ENCODE measurements at places on chromosomes 4 and X. TPM values are rescaled to one million over a fixed set of nuclear protein-coding genes. Genes with fewer than 3 reads are reported as not detected.

DNA sequence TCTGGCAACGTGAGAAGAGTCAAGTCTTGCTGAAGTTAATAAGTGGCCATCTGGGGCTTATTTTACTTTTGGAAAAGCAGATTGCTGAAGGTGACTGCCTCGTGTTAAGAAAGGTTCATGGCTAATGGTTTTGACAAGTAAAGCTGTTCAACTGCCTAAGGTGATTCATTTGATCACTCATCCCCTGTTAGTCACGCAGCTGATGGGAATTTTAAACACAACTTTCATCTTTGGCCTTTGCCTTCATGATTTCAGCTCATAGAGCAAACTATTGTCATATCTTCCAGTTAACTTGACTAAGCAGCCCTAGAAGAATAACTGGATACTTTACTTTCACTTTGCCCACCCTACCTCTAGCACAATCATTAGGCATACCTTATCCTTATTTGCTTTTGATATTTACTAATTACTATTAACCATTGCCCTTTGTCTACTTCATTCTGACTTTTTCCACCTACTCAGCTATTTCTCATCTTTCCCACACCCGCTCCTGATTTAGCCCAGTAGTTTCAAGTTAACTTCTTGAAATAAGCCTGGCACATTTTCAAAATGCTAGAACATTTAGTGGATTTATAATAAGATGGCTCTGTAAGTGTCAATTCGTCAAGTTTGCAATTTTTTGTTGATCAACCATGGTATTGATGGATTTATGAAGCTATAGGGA, 170.6 kb upstream of the S100G start:
- no peaks in the 10 kb centered on the region for H3K36me3 ChIP-seq
- H3K27me3 ChIP-seq, result no peaks in the 10 kb centered on the region
- DNase-seq, result peak; percentile 5

DNA sequence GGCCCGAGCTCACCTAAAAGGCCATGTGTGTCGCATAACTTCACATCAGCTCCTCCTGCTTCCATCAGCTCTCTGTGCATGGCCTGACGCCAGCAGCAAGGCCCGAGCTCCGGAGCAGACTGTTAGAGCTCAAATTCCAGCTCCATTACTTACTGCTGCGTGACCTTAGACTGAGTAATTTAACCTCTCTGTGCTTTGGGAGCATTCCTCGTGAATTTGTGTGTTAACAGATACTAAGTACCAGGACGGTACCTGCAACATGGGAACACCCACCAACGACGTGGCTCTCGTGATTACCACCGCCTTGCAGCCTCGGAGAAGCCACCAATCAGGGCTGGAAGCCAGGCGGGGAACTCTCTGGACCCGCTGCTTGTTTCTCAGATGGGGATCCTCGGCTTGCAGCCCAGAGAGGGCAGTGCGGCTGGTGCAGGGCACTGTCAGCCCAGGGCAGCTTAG, 12.9 kb downstream of the LETM1 start:
- no peaks in the 10 kb centered on the region for H3K4me1 ChIP-seq
- H3K4me3 ChIP-seq, result no peak overlapping the region
- peaks cover 37% of the 10 kb centered on the region for H3K36me3 ChIP-seq
- H3K27ac ChIP-seq, result no peak overlapping the region
- no peaks in the 10 kb centered on the region for H3K27me3 ChIP-seq

DNA sequence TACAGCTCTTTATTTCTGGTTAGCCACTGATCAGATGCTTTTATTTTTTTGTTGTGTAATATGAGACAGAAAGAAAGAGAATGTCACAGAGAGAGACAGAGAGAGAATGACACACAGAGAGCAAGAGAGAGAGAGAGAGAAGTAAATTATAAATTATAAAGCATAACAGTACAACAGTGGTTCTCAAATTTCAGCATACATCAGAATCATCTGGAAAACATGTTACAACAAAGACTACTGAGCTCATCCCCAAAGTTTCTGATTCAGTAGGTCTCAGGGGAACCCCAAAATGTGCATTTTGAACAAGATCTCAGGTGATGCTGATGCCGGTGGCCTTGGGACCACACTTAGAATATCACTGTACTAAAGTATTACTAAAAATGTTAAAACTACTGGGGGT, 245.8 kb upstream of the DIAPH2 start:
- no peak overlapping the region for H3K27ac ChIP-seq
- DNase-seq, result no peak
- no peaks in the 10 kb centered on the region for H3K27me3 ChIP-seq
- H3K4me3 ChIP-seq, result no peak overlapping the region
- H3K4me1 ChIP-seq, result no peaks in the 10 kb centered on the region

DNA sequence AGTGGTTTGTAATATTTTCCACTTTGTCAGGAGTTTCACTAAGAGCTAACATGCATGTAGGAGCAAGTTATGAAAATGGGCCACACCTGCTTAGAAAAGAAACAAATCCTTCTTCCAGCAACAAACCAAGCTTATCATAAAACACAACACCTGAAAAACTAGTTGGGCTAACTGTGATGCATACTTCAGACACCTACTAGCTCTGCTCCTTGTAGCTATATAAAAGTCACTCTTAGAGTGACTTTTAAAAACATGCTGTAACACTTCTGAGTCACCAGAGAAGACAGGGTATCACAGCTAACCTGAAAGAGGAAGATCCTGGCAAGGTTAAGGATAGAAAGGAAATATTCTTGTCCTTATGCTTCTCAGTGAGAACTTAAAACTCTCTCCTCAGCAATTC, 3.6 kb upstream of the SLAIN2 start:
- H3K4me1 ChIP-seq, result peaks cover 32% of the 10 kb centered on the region
- H3K4me3 ChIP-seq, result no peak overlapping the region
- peaks cover 1% of the 10 kb centered on the region for H3K27me3 ChIP-seq
- H3K36me3 ChIP-seq, result no peaks in the 10 kb centered on the region

DNA sequence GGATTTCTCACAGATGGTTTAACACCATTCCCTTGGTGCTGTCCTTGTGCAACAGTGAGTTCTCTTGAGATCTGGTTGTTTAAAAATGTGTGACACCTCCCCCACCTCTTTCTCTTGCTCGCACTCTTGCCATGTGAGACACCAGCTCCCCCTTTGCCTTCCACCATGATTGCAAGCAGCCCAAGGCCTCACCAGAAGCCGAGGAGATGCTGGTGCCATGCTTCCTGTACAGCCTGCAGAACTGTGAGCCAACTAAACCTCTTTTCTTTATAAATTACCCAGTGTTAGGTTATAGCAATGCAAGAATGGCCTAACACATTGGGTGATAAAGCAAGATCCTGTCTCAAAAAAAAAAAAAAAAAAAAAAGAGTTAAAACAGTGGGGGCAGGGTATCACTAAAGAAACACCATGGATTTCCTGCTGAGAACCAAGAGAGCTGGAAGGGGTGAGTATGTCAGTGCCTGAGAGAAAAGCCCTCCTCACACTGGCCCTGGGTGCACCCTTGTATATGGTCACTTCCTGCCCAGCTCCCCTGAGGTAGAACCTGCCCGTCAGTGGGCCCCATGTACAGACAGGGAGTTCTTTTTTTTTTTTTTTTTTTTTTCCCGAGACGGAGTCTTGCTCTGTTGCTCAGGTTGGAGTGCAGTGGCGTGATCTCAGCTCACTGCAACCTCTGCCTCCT, 46.4 kb downstream of the APOO start:
- H3K27ac ChIP-seq, result no peak overlapping the region
- DNase-seq, result no peak
- H3K36me3 ChIP-seq, result peaks cover 5% of the 10 kb centered on the region
- peaks cover 5% of the 10 kb centered on the region for H3K4me1 ChIP-seq
- H3K27me3 ChIP-seq, result no peaks in the 10 kb centered on the region
- no peak overlapping the region for H3K4me3 ChIP-seq

GRCh38 chrX:386239-386767, 404 bp downstream of the PPP2R3B start:
- H3K4me3 ChIP-seq, result peak overlapping the region; percentile 67
- H3K27me3 ChIP-seq, result no peaks in the 10 kb centered on the region

GRCh38 chr4:88219099-88219498, 60.7 kb upstream of the ABCG2 start:
- no peaks in the 10 kb centered on the region for H3K27me3 ChIP-seq
- H3K27ac ChIP-seq, result no peak overlapping the region
- H3K4me1 ChIP-seq, result peaks cover 3% of the 10 kb centered on the region
- H3K36me3 ChIP-seq, result no peaks in the 10 kb centered on the region
- no peak for DNase-seq

DNA sequence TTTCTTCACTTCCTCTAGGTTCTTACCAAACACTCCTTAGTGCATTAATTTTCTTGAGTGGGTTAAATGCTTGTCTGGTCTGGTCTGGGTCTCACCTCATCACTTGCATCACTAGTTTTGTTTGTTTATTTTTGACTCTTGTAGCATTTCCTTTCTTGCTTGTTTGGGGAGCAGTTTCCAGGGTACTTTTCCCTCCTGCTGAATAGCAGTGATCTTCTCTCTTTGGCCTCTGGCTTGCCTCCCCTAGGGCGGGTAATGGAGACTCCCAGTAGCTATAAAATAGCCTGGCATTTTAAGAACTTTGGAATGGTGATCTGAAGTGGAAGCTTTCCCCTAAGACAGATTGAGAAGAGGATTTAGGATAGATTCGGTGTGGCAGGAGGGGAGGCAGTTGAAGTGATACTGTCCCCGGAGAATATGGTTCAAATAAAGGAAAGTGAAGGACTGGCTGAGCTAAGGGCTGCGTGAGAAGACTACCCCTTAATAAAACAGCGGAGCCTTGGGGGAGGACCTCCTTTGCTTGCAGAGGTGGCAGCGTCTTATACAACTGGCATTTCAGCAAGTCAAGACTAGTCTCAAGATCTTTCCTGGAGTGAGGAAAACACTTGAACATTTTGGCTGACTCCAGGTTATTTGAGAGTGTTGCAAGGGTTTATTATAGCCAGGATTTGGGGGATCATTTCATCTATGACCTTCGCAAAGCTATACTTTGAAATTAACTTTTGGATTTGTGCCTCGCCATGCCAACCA, 190.6 kb downstream of the FRAS1 start:
- no peaks in the 10 kb centered on the region for H3K27me3 ChIP-seq
- H3K36me3 ChIP-seq, result no peaks in the 10 kb centered on the region
- DNase-seq, result no peak
- H3K4me1 ChIP-seq, result no peaks in the 10 kb centered on the region
- H3K4me3 ChIP-seq, result no peak overlapping the region

Gene DDIT4L
- 0.64 TPM for total RNA-seq

Gene EGF
- total RNA-seq, result not detected

Gene OTC
- total RNA-seq, result not detected

Gene USP9X
- total RNA-seq, result 63.4 TPM

Gene GDPD2
- not detected for total RNA-seq

Gene ATP2B3
- not detected for total RNA-seq

Gene GC
- total RNA-seq, result not detected

Data from activated naive CD4-positive, alpha-beta T cell treated with anti-CD3 and anti-CD28 coated beads for 36 hours (primary cell).